ENCODE measurements at places on chromosomes 16 and 17.

DNA sequence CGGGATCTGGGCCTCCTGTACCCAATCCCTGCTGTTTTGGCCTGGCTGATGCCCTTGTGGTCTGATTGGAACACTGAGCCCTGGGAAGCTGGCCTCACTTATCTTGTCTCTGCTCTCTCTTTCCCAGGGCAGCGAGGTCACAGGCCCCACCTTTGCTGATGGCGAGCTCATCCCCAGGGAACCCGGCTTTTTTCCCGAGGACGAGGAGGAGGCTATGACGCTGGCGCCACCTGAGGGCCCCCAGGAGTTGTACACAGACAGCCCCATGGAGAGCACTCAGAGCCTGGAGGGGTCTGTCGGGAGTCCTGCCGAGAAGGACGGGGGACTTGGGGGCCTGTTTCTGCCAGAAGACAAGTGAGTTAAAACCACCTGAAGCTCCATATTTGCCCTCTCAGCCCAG is 126.0 kb downstream of the RAB11FIP4 start:
- H3K4me3 ChIP-seq: no peak overlapping the region
- H3K4me1 ChIP-seq: peaks cover 7% of the 10 kb centered on the region
- H3K27me3 ChIP-seq: no peaks in the 10 kb centered on the region
- H3K36me3 ChIP-seq: peaks cover 2% of the 10 kb centered on the region
- no peak for DNase-seq

- no peak for DNase-seq
- no peaks in the 10 kb centered on the region for H3K27me3 ChIP-seq
- no peak overlapping the region for H3K27ac ChIP-seq
Measured at GRCh38 chr16:51579652-51580360, 428.7 kb upstream of the SALL1 start.

DNA sequence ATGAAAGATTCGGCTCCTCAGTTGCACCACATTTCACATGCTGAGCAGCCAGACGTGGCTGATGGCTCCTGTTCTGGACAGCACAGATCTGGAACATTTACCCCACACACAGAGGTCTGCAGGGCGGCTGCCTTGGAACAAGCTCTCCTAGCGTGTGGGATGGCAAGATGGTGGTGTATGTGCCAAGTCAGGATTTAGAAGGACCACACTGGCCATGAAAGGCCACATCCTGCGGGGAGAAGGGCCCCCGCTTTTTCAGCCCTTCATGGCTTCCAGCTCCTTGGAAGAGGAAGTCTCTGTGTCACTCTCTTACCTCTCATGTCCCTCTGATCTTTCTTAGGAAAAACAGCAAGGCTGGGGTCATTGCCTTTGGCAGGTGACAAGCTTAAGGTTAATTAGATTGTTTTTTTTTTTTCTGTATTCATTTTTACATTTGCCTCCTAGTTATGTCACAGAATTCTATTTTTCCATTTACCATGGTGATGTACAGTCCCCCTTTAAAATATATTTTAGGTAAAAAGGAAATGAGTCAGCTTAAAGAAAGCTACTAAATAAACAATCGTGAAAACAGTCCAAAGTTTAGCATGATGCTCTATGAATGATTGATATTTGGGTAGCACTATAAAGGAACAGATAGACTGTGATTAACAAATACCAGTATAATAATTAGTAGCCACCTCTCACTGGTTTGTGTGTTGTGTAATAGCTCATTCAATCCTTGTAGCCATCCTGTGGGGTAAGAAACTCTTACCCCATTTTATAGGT is 396.6 kb downstream of the CPPED1 start:
- H3K36me3 ChIP-seq: peaks cover 2% of the 10 kb centered on the region
- H3K27ac ChIP-seq: no peak overlapping the region
- H3K4me3 ChIP-seq: no peak overlapping the region
- no peaks in the 10 kb centered on the region for H3K4me1 ChIP-seq
- no peaks in the 10 kb centered on the region for H3K27me3 ChIP-seq

DNA sequence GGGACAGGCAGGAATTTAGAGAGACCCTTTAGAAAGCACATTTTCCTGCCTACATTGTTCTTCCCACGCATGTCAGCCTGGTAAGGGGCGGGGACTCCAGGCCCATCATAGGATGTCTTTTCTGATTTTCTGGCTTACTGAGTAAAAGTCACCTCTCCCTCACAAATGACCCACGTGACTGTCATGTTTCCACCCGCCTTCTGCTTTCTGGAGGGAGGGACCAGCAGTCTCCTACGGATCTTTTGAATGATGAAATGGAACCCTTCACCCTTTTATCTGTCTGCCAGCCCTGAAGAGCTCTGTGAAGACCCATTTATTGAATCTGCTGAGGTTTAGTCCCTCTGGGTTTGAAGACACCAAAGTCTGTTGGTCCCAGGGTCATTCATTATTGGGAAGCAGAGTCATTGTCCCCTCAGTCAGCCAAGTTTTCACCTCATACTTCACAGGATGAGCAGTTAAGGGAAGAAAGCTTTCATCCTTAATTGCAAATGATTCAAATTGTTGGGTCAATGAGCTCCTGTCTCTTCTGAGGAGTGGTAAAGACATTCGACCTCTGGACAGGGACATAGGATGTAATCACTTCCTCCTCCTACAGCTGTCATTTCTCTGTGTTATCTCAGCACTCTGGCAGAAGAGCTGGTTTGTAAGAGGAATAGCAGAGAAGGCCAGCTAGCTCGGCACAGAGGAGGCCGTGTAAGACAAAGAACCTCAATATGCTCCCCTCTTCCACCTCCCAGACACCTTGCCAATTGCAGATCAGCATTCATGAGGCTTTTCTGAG is 446.1 kb downstream of the HS3ST3B1 start:
- H3K4me3 ChIP-seq: no peak overlapping the region
- no peaks in the 10 kb centered on the region for H3K27me3 ChIP-seq
- no peak overlapping the region for H3K27ac ChIP-seq

GRCh38 chr17:65297916-65298315 is 160.7 kb downstream of the RGS9 start:
- no peak for DNase-seq
- H3K36me3 ChIP-seq: no peaks in the 10 kb centered on the region
- H3K4me3 ChIP-seq: no peak overlapping the region
- peaks cover 2% of the 10 kb centered on the region for H3K4me1 ChIP-seq
- peaks cover 18% of the 10 kb centered on the region for H3K27me3 ChIP-seq

GRCh38 chr16:17323171-17323570 is 147.6 kb downstream of the XYLT1 start:
- H3K36me3 ChIP-seq: peaks cover 5% of the 10 kb centered on the region
- no peaks in the 10 kb centered on the region for H3K27me3 ChIP-seq
- DNase-seq: no peak
- no peak overlapping the region for H3K27ac ChIP-seq

DNA sequence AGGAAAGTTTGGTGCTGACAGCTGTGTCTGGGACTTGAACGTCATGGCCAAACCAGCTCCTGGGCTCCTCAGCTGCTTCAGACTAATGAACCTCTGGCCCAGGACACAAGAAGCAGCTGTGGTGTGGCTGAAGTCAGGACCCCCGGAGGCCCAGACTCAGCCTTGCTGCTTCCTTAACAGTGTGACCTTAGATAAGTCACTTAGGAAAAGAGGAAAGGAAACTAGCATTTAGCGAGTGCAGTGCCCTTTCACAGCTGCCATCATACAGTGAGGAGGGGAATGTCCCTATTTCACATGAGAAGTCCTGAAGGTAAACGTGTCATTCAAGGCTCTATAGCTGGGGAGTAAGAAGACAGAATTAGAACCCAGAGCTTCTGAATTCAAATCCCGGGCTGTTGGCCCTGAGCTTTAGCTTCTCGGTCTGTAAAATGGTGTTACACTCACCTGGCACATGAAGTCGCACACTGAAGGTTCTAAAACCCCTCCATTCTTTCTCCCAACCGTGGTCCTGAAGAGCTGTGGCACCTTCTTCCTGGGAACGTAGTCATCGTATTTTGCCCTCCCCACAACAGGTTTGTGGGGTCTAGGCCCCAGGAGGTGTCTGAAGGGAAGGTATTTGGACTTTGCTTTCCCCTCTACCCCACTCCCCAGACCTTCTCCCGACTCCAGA is 910 bp upstream of the RAMP2 start:
- no peaks in the 10 kb centered on the region for H3K4me1 ChIP-seq
- H3K4me3 ChIP-seq: peak overlapping the region; percentile 28
- peaks cover 60% of the 10 kb centered on the region for H3K27me3 ChIP-seq
- H3K36me3 ChIP-seq: no peaks in the 10 kb centered on the region

- H3K36me3 ChIP-seq: no peaks in the 10 kb centered on the region
- no peak overlapping the region for H3K27ac ChIP-seq
- no peak for DNase-seq
- no peaks in the 10 kb centered on the region for H3K4me1 ChIP-seq
Measured at GRCh38 chr16:84207251-84207650, 16.3 kb downstream of the ADAD2 start.

- H3K4me3 ChIP-seq: no peak overlapping the region
- no peak for DNase-seq
- no peaks in the 10 kb centered on the region for H3K4me1 ChIP-seq
- H3K27ac ChIP-seq: no peak overlapping the region
- no peaks in the 10 kb centered on the region for H3K36me3 ChIP-seq
- no peaks in the 10 kb centered on the region for H3K27me3 ChIP-seq
Measured at GRCh38 chr16:28602529-28602928, 5.7 kb upstream of the SULT1A2 start.

DNA sequence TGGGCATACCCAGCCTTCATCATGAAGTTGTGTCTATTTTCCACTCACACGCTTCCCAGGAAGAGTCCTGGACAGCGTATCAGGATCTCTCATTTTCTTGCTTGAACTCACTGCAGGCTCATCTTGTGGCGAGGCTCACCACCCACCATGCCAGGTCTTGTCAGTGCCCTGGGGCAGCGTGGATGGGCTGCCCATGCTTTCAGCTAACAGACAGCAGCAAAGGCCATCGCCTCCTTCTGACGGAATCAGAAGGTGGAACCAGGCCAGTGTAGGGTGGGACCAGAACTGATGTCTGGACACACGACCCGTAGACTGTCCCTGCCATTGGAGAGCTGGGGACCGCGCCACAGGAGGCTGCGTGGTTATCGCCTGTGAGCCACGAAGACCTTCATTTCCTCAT is 169.4 kb downstream of the FOXL1 start:
- no peak for DNase-seq
- H3K27ac ChIP-seq: no peak overlapping the region
- H3K27me3 ChIP-seq: peaks cover 2% of the 10 kb centered on the region
- no peak overlapping the region for H3K4me3 ChIP-seq
- no peaks in the 10 kb centered on the region for H3K36me3 ChIP-seq

- DNase-seq: no peak
- H3K4me1 ChIP-seq: peaks cover 19% of the 10 kb centered on the region
- peak overlapping the region; percentile 4 for H3K4me3 ChIP-seq
- H3K27me3 ChIP-seq: no peaks in the 10 kb centered on the region
Measured at GRCh38 chr16:85998868-85999729, 100.1 kb downstream of the IRF8 start.

Data from T-helper 2 cell treated with Interferon-gamma antibody and Interleukin-4, amounts not matched to agents 5 μg/mL and 100 μg/mL, for 36 hours (primary cell).